Hematopoietic multipotent progenitor cell treated with erythropoietin and hydrocortisone succinate and interleukin-3 and kit ligand, for 6 days (in vitro differentiated cells): ENCODE measurements at places on chromosomes 2 and 18.

DNA sequence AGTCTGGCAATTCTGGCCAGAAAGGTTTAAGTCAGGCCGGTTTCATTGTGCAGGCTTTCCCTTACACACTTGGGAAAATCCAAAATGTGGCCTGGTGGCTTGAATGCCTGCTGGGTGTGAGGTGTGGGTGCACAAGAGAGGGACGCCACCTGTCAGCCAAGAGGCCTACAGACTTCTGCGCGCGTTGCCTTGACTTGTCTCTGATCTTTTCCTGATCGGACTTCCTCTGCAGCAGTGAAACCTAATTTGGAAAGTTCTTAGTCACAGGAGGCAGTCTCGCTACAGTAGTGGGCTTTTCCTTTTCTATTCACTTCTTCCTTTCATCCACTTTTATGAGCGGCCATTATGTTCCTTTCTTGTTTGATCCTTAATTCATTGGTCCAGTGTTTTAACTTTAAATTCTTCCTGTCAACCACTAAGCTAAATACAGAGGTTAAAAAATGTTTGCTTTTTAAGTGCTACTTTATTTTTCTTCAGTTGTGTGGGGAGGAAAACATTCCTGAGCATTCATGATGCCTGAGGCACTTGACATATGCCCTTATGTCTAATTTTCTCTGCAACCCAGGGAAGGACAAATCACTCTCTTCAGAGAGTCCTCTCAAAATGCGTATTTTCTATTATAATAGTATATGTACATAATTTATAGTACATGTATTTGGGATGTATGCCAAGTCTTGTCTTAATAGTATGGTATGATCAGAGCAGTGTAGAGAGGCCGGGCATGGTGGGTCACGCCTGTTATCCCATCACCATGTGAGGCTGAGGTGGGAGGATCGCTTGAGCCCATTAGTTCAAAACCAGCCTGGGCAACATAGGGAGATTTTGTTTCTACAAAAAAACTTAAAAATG, 128.9 kb downstream of the WDSUB1 start:
- DNase-seq: no peak

GRCh38 chr2:162212366-162212765, 30.9 kb downstream of the FAP start:
- DNase-seq: no peak

- DNase-seq: no peak
Observed at GRCh38 chr2:197073701-197074433, 147.4 kb upstream of the PGAP1 start.

DNA sequence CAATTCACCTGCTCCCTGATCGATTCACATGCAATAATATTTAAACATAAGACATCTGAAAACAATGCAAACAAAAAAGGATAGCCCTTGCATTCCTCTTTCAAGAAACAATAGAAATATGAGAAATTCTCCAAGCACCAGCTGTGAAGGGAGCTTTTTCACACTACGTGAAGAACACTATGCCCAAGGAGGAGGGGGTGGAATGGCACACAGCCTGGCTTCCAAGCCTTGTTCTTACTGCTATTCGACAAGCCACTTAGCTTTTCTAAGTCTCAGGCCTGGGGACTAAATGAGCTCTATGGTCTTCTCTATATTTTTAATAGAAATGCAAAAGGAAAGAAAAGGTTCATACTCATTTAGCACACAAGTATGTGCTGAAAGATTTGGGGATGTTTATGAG, 92.2 kb upstream of the CHRNA1 start:
- no peak for DNase-seq

- no peak for DNase-seq
Observed at GRCh38 chr2:27527182-27527581, 30.5 kb downstream of the GCKR start.

GRCh38 chr2:26584656-26585055, 56.5 kb downstream of the CIB4 start:
- DNase-seq: no peak

DNA sequence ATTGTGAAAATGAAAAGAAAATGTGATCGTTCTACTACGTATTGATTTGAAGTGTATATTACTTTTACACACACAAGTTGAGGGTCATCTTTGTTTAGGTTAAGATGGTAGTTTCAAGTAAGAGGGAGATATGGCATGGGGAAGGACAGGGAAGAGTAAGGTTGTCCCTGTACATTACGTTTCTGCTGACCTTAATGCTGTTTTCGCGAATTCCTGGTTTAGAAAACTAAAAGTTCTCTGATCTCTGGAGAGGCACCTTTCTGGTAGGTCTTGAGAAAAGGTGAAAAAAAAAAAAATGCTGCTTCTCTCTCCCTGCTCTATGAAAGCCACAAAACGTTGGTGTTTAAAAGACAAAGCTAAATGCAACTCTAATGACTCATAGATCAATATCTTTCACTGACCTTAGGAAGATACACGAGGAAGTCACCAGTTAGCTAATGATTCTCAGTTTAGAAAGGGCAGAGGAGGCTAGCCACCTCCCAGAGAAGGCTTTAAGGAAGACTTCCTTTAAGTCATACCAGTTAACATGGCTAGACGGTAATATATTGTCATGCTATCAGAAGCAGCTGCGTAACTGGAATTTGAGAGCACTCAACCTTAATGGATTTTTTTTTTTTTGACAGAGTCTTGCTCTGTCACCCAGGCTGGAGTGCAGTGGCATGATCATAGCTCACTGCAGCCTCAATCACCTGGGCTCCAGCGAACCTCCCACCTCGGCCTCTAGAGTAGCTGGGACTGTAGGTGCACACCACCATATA, 13.2 kb downstream of the TXNDC2 start:
- peak; percentile 91 for DNase-seq

DNA sequence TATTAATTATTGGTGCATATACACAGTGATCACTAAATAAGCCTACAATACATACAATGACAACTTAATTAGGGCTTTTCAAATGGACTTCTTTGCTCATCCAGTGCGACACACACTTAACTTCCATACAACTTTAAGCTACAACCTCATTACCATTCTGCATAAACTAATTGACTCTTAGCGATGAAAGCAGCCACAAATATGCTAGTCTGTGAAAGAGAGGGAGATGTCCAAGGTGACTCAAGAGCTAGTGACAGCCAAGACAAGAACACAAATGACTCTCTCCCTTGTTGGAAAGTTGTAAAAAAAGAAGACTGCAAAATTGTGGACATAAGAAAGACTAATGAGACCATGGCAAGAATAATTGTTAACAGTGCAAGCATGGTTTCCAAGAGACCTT, 264.8 kb downstream of the ARHGAP15 start:
- no peak for DNase-seq

- DNase-seq: no peak
Observed at GRCh38 chr2:88139203-88139702, 11.4 kb upstream of the FABP1 start.

GRCh38 chr2:31931916-31932315, 78.9 kb downstream of the MEMO1 start:
- DNase-seq: no peak

- DNase-seq: peak; percentile 47
Observed at GRCh38 chr2:120305296-120305695, 40.6 kb upstream of the INHBB start.

- no peak for DNase-seq
Observed at GRCh38 chr2:9631878-9632700, 1.3 kb upstream of the YWHAQ start.

DNA sequence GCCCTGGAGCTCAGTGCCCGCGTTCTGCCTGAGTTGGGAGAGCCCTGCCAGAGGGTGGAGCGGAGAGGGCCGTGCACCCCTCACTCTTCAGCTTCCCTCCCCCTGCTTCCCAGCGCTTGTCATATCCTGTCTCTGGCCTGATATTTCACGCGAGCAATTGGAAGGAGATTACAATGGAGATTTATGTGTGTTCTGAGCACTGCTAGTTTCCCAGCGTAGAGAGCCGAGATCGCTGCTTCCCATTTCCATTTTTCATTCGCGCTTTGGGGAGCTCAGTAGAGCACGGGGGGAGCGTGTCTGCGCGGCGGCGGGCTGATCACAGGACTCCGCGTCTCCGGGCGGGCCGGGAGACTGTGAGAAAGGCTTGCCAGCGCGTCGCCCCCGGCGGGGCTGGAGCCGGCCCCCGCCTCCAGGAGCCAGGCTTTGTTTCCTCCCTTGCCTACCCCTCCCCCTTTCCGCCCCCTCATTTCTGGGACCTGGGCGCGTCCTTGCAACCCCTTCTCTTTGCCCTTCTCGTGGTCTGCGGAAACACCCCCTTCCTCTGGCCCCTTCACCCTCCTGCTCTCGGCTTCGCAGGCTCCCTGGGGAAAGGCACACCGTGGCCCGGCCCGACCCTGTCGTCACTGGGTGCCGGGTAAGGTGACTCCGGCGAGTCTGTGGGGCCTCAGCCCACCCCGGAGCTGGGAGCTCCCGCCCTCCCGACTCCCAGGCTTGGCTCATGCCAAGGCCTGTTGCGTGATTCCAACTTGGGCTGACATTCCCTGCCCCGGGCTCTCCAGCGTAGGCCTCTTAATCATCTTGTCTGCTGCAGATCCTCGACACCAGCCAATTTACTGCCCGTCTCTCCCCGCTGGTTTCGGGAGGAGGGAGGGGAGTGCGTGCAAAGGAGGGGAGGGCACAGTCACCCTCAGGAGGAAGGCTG, 5.8 kb downstream of the DLX2 start:
- DNase-seq: peak; percentile 29

- no peak for DNase-seq
Observed at GRCh38 chr2:145546091-145546490, 1026.2 kb upstream of the ZEB2 start.

GRCh38 chr2:102301867-102302362, 9.4 kb upstream of the IL1RL1 start:
- DNase-seq: peak; percentile 83

DNA sequence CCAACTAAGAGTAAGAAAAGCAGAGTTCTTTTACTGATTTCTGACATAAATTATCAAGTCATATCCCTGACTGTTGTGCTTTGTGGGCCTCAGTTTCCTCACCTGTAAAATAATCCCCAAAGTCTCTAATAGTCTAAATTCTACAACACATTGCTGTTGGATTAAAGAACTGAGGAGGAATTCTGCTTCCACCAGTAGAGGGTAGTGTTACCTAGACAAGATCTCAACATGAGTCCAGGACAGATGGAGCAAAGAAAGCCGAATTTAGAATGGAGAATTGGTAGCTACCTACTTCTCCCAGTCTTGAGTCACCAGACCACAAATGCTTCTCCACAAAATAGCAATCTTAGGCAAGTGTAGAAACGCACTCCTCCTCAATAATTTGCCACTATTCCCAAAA, 462.5 kb upstream of the FSHR start:
- peak; percentile 56 for DNase-seq

DNA sequence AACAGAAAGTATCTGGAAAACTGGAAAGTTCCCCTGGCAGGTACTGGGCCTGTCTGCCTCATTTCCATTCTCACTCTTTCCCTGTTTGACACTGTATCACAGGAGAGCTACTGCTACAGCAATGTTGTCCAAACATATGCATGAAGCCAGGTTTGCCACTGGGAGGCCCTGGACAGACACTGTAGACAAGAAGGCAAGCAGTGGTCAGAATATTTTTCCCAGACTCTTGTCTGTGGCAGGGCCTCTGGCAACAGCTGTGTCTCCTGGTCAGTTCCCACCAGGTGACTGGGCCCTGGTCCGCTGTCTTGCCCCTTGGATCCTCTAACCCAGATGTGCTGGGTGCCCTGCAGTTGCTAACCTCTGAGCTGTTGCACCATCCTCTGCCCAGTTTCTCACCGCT, 178.9 kb upstream of the FANCL start:
- DNase-seq: no peak

DNA sequence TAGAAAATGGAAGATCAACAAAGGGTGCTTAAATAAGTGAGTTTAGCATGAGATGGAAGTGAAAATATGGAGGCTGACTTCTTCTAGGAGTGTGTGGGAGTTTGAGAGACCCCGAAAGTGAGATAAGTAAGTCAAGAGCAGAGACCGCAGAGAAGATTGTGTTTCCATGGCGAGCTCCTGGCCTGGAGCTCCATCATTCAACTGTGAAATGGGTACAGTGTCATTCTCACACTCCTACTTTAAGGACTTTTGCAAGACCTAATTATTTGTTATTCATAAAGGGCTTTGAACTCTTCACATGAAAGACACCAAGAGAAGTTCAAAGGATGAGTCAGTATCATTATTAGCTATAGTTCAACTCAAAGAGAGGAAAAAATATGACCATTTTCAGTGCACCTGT, 134.2 kb upstream of the PIK3C3 start:
- DNase-seq: no peak

- no peak for DNase-seq
Observed at GRCh38 chr18:36590621-36591580, 237.9 kb downstream of the TPGS2 start.

GRCh38 chr2:220499225-220499624, 871.8 kb downstream of the SLC4A3 start:
- no peak for DNase-seq

DNA sequence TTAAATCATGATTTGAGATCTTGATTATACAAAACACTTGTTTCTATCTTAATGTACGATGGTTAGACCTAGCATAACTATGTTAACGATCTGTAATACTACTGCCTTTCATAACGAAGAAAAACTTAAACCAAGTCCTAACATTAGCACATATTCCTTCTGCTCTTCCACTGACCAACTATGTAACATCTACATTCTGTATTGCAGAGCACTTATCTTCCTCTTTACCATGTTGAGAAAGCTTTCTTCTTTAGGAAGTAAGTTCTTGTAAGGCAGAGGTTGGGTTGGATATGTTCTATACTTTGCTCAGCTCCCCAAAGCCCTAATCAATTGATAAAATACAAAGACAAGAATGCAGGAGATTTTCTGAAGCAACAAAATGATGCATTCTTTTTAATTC, 7.9 kb upstream of the ZNF407 start:
- no peak for DNase-seq

DNA sequence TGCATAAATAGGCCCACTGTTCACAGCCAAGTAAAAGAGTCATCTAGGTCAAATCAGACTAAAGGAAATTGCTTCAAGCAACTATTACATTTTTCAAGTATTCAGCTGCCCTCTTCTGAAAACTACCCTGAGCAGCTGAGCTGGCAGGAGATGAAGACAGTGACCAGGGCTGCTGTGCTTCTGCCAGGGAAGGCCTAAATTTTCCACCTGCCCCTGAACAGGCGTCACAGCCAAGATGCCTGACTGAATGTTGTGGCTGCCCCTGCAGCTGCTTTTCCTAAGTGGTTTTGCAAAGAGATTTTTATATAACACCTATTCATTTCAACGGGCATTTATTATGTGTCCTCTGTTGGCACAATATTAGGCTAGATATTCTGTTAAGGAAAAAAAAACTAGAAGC, 96.7 kb upstream of the RPE start:
- no peak for DNase-seq

GRCh38 chr2:11420190-11420589, 45.8 kb downstream of the E2F6 start:
- no peak for DNase-seq
